Naive thymus-derived CD8-positive, alpha-beta T cell (primary cell): ENCODE measurements at places on chromosomes 11 and 22. TPM values are rescaled to one million over a fixed set of nuclear protein-coding genes. Genes with fewer than 3 reads are reported as not detected.

GRCh38 chr22:19758896-19759426 lies 1.6 kb upstream of the TBX1 start:
- H3K27me3 ChIP-seq, result peaks cover 26% of the 10 kb centered on the region
- no peak overlapping the region for H3K4me3 ChIP-seq

- no peak for DNase-seq
- no peaks in the 10 kb centered on the region for H3K27me3 ChIP-seq
- H3K4me3 ChIP-seq, result peak overlapping the region; percentile 49
Observed at GRCh38 chr11:47887910-47888569, 39.9 kb upstream of the NUP160 start.

DNA sequence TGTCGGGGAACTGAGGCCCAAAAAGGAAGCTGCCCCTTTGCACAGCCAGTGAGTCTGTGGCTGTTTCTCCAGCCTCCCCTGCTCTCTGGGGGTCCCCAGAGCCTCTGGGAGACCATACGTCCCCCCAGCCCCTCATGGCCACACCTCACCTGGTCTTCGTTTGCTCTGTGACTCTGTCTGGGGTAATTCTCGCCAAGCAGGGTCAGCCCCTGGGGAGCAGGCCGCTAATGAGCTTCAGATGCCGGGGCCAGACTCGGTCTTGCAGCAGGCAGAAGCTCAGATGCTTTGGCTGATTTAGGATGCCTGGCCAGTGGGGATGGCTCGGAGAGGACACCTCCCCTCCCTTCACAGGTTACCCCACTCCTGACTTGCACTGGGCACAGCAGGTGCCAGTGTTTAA lies 24.1 kb upstream of the WNT11 start:
- H3K36me3 ChIP-seq, result peaks cover 2% of the 10 kb centered on the region
- no peaks in the 10 kb centered on the region for H3K27me3 ChIP-seq

GRCh38 chr11:132831272-132831671 lies 701.0 kb downstream of the OPCML start:
- no peak overlapping the region for H3K27ac ChIP-seq
- H3K27me3 ChIP-seq, result no peaks in the 10 kb centered on the region
- H3K36me3 ChIP-seq, result no peaks in the 10 kb centered on the region
- no peak overlapping the region for H3K4me3 ChIP-seq

GRCh38 chr22:45518580-45518991 lies 15.9 kb downstream of the FBLN1 start:
- no peak overlapping the region for H3K4me3 ChIP-seq
- no peak for DNase-seq

- no peak overlapping the region for H3K4me3 ChIP-seq
- peaks cover 5% of the 10 kb centered on the region for H3K36me3 ChIP-seq
- H3K4me1 ChIP-seq, result peaks cover 78% of the 10 kb centered on the region
- DNase-seq, result no peak
- H3K27ac ChIP-seq, result peak overlapping the region; percentile 76
- H3K27me3 ChIP-seq, result no peaks in the 10 kb centered on the region
Observed at GRCh38 chr11:66133216-66133775, 63.2 kb downstream of the PACS1 start.

GRCh38 chr22:47929073-47929472 lies 1166.6 kb downstream of the TBC1D22A start:
- peaks cover 10% of the 10 kb centered on the region for H3K4me1 ChIP-seq
- peaks cover 39% of the 10 kb centered on the region for H3K27me3 ChIP-seq
- no peak for DNase-seq
- no peak overlapping the region for H3K4me3 ChIP-seq
- H3K36me3 ChIP-seq, result no peaks in the 10 kb centered on the region
- H3K27ac ChIP-seq, result no peak overlapping the region

DNA sequence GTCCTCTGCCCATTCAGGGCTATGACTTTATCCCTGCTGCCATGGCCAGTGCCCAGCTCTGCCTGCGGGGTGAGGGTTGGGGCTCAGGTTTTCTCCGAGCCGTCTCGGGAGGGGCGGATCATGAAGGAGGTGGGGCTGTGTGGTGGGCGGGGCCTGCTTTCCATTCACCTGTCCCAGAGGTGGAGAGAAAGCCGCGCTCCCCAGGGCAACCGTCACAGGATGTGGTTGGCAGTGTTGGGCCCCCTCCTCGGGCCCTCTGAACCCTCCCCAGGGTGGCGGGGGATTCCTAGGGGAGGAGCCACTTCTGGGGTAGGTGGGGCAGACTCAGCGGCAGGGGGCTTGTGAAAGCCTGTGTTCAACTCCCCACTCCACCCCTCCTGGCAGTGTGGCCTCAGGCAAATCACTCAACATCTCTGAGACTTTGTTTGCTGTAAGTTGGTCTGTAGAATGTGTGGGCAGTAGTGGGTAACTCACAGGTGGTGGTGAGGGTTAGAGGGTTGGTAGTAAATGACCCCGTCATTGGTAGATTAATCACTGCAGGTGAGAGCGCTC lies 50.3 kb downstream of the CD6 start:
- peak overlapping the region; percentile 74 for H3K4me3 ChIP-seq
- DNase-seq, result peak; percentile 96
- H3K4me1 ChIP-seq, result peaks cover 85% of the 10 kb centered on the region

- H3K27ac ChIP-seq, result no peak overlapping the region
- no peaks in the 10 kb centered on the region for H3K4me1 ChIP-seq
- H3K4me3 ChIP-seq, result no peak overlapping the region
- no peak for DNase-seq
- H3K36me3 ChIP-seq, result peaks cover 13% of the 10 kb centered on the region
Observed at GRCh38 chr11:120389693-120390584, 53.7 kb downstream of the ARHGEF12 start.

GRCh38 chr11:113494021-113494420 lies 18.8 kb upstream of the DRD2 start:
- H3K27me3 ChIP-seq, result peaks cover 6% of the 10 kb centered on the region
- H3K27ac ChIP-seq, result no peak overlapping the region

DNA sequence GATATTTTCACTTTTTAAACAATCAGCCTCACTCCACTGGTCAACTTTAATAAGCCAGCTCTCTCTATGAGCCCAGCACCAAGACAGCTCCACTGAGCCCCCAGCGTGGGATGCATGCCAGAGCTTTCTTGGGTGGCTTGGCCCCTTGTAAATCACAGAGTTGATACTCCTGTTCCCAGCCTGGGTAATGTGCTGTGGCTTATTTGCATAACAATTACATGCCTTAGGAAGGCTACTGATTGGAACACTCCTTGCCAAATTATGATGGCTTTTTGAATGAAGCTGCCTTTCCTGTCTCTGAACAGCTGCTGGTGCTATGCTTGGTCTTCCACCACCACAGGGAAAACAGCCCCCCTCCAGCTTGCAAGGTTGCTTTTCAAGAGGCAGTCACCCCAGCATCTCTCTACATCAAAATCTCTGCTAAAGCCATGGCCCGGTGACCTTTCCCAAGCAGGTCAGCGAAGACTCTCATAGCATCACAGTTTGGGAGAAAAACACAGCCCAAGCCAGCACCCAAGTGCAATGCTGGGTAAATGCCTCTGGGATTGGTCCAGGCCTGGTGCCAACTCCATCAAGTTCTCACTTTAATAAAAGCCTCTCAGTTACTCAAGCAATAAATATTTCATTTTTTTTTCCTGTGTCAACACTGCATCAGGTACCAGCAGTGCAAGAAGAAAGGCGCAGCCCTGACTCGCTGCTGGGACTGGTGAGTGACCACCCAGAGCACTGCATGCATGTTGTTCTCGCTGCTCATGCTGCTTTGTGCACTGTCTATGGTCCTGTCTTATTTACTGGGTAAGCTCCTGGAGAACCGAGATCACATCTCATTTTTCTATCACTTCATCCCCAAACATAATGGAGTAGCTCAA lies 549.3 kb downstream of the OPCML start:
- no peaks in the 10 kb centered on the region for H3K36me3 ChIP-seq
- no peak overlapping the region for H3K27ac ChIP-seq
- no peak for DNase-seq
- peaks cover 9% of the 10 kb centered on the region for H3K27me3 ChIP-seq

DNA sequence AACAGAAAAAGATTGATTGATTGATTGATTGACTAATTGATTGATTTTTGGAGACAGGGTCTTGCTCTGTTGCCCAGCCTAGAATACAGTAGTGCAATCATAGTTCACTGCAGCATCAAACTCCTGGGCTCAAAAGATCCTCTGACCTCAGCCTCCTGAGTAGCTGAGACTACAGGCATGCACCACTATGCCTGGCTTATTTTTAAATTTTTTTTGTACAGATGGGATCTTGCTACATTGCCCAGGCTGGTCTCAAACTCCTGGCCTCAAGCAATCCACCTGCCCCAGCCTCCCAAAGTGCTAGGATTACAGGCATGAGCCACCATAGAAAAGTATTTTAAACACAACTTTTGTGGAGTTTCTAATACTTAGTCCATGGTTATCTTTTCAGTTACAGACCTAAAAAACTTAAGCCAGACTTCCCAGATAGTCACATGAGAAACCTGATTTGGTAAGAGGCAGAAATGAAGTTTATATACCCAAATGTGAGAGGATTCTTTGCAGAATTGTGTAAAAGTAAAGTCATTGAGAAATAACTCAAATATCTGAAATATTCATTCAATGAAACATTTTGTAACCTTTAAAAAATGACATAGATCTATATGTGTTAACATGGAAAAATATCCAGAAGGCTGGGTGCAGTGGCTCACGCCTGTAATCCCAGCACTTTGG lies 186.5 kb downstream of the SWAP70 start:
- no peak for DNase-seq
- H3K27ac ChIP-seq, result no peak overlapping the region
- peaks cover 12% of the 10 kb centered on the region for H3K36me3 ChIP-seq
- H3K4me3 ChIP-seq, result no peak overlapping the region
- H3K27me3 ChIP-seq, result no peaks in the 10 kb centered on the region

DNA sequence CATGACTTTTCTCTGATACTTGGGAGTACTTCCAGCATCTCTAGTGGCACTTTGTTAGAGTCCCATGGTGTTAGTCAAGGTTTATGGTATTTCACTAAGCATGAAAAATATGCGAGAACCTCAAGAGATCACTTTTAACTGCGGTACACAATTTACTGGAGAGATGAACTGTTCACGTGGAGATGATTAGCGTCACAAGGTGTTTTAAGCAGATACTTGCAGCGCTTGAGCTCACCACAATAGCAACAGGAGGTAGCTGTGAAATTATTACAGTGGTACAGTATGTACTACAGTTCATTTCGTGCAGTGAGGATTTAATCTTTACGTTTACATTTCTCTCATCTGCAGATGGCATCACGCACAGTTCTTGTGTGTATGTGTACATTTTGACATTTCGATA lies 4.5 kb downstream of the PARVA start:
- H3K27ac ChIP-seq, result no peak overlapping the region
- DNase-seq, result no peak
- peaks cover 8% of the 10 kb centered on the region for H3K4me1 ChIP-seq
- peaks cover 8% of the 10 kb centered on the region for H3K27me3 ChIP-seq

- no peaks in the 10 kb centered on the region for H3K36me3 ChIP-seq
- no peak overlapping the region for H3K27ac ChIP-seq
- peak; percentile 73 for DNase-seq
- no peak overlapping the region for H3K4me3 ChIP-seq
Observed at GRCh38 chr11:59053387-59053786, 32.7 kb upstream of the GLYATL1B start.

DNA sequence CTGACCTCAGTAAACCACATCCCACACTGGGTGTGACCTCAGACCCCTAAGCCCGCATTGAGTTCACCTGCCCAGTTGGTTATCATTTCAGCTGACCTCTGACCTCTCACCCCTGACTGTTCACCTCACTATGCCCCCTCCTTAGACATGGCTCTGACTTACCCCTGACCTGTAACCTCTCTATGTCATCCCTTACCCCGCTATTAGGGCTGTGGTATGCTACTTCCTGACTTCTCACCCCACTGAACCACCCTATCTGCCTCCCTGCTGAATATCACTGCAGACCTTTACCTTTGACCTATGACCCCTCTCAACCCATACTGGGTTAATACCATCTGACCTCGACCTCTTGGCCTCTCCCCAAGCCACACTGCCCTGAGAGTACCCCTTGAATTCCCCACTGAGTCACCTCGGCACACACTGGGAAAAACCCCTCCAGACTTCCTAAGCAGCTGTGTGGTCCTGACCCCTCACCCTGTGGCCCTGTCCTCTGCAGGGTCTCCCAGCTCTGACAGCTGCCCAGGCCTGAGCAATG lies 8.3 kb downstream of the PLCB3 start:
- H3K27ac ChIP-seq, result no peak overlapping the region
- no peak for DNase-seq
- H3K36me3 ChIP-seq, result peaks cover 7% of the 10 kb centered on the region
- no peaks in the 10 kb centered on the region for H3K27me3 ChIP-seq
- H3K4me3 ChIP-seq, result no peak overlapping the region
- no peaks in the 10 kb centered on the region for H3K4me1 ChIP-seq

DNA sequence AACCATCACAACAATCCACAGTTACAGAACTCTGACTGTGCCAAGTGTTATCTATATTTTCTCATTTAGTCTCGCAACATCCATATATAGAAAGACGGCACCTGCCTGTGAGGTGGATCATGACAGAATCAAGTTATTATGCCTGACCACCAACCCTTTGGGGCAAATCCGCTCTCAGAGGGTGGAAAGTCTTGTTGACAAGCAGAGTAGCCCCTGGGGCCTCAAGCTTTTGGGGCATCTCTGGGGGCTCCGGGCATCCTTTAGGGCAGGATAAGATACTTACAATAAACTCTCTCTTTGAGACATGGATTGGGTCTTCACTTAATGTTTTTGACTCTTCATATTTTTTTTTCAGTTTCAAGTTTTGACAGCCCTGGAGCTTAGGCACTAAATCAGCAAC lies 150.5 kb upstream of the NAV2 start:
- no peaks in the 10 kb centered on the region for H3K36me3 ChIP-seq
- no peak overlapping the region for H3K4me3 ChIP-seq
- H3K27ac ChIP-seq, result no peak overlapping the region

DNA sequence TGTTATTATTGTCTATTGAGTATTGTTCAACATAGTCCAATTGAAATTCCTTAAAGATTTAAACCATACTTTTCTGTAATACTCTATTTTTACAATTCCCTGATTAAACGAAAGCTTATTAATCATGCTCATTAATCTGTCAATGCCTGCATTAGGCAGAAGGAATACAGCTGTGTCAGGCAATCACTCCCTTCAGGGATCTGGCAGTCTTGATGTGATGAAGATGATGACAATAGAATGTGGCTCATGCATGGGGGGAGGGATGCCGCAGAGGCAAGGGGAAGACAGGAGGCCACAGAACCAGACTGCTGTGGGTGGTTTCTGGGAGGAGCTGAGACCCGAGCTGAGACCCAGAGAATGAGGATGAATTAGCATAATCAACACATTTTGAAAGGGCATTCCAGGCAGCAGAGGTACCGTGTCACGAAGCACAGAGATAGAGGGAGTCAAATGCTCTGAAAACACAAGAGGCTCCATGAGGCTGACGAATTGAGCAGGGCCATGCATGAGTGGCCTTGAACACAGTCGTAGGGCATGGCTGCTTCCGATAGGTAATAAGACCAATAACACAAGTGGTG lies 1075.5 kb downstream of the OPCML start:
- no peaks in the 10 kb centered on the region for H3K36me3 ChIP-seq
- H3K27me3 ChIP-seq, result no peaks in the 10 kb centered on the region
- H3K4me1 ChIP-seq, result no peaks in the 10 kb centered on the region
- no peak for DNase-seq
- H3K4me3 ChIP-seq, result no peak overlapping the region

TMEM126A gene
- polyA plus RNA-seq, result 75.4 TPM

MYRF gene
- polyA plus RNA-seq, result 0.52 TPM

GRM5 gene
- polyA plus RNA-seq, result not detected
